Right renal cortex interstitium (tissue), 3 donors: ENCODE measurements at places on chromosomes 3 and 15. TPM values are rescaled to one million over a fixed set of nuclear protein-coding genes. Genes with fewer than 3 reads are reported as not detected.

Gene NGLY1
- 45.0 TPM for polyA plus RNA-seq

GRCh38 chr3:14802381-14802731 is 16.4 kb upstream of the FGD5 start:
- DNase-seq = no peak

Gene CYP1A2
- polyA plus RNA-seq = 0.18 TPM

- DNase-seq = no peak
Measured at GRCh38 chr15:84762840-84763572, 14.6 kb downstream of the ZNF592 start.

DNA sequence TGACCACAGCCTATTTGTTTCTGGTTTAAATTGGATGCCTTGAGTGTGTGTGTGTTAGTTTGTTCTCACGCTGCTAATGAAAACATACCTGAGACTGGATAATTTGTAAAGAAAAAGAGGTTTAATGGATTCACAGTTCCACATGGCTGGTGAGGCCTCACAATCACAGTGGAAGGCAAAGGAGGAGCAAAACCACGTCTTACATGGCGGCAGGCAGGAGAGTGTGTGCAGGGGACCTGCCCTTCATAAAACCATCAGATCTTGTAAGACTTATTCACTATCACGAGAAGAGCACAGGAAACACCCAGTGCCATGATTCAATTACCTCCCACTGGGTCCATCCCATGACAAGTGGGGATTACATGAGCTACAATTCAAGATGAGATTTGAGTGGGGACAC is 260.5 kb downstream of the WDR72 start:
- no peak for DNase-seq

GRCh38 chr15:37097144-37097919 is 3.0 kb downstream of the MEIS2 start:
- no peak for DNase-seq

DNA sequence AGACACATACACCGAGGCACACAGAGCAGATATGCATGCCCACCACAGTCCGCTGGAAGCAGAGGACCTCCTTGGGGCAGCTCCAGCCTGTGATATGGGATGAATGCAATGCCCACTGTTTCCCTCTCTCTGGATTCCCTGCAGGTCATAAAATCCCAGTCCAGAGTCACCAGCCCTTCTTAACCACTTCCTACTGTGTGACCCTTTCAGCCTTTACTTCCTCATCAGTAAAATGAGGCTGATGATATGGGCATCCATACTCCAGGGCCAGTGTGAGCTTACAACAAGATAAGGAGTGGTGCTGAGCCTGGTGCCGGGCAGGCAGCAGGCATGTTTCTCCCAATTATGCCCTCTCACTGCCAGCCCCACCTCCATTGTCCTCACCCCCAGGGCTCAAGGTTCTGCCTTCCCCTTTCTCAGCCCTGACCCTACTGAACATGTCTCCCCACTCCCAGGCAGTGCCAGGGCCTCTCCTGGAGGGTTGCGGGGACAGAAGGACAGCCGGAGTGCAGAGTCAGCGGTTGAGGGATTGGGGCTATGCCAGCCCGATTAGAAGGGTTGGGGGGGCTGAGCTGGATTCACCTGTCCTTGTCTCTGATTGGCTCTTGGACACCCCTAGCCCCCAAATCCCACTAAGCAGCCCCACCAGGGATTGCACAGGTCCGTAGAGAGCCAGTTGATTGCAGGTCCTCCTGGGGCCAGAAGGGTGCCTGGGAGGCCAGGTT is at the start of gene GNAT1:
Gene GNAT1 (plus strand): TSS at position 675 of the 725 bp plus-strand sequence. CDS start 116 bp downstream, outside the sequence.
- DNase-seq = no peak

DNA sequence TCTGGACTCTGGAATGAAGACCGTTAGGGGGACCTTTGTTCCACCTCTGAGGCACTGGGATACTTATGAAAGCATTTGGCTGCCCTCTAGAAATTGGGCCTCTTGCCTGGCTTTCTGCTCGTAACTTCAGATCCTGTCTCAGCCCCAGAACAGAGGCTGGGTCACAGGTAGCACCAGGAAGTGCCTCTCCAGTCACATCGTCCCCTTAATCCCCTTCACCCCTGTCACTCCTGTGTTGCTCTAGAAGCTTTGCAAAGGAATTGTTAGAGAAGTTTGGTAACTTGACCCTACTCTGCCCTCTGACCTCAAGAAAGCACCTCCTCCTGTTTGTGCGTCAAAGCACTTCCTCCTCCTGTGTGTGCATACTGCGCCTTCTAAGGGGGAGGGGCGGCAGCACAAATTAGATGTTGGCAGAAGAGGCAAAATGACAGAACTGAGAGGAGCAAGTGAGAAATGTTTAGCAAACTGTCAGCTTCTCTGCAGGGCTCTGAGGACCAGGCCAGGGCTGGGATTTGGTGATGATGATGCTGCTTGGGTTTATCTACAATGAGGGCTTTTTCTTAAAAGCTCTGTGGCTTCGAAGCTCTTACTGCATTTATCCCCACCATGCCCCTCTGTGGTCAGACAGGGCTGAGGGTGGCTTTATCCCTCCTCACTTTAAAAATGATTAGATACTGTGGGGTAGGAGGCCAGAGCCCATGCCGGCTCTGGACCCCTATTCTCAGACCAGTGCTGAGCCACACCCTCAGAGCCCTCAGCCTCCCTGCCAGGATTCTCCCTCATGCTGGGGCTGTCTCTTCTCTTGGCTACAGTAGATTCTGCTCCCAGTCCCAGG is 76.2 kb downstream of the LARS2 start:
- peak; percentile 41 for DNase-seq

- DNase-seq = no peak
Measured at GRCh38 chr15:77577366-77577950, 55.3 kb downstream of the LINGO1 start.

DNA sequence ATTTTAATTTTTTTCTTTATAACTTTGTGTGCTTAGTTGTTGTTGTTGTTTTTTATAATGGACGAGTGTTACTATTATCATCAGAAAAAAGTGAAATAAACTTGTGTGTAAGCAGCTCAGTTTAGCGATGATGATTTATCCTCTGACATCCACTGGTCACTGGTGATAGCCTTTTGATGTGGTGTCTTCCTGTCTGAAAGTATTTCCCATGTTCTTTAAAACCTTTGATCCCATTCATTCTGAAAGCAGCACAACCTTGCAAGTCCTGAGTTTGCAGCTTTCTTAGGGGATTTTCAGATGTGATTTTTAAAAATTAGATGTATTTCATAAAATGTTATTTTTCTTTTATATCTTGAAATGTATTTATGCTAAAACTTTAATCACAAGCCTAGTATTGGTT is 85.9 kb upstream of the ZPLD1 start:
- no peak for DNase-seq

Gene IGSF10
- polyA plus RNA-seq = 2.2 TPM

Gene C3orf22
- polyA plus RNA-seq = 0.11 TPM

- DNase-seq = no peak
Measured at GRCh38 chr3:42173307-42173706, 82.2 kb downstream of the TRAK1 start.

GRCh38 chr3:139694542-139694941 is 16.8 kb upstream of the NMNAT3 start:
- no peak for DNase-seq

DNA sequence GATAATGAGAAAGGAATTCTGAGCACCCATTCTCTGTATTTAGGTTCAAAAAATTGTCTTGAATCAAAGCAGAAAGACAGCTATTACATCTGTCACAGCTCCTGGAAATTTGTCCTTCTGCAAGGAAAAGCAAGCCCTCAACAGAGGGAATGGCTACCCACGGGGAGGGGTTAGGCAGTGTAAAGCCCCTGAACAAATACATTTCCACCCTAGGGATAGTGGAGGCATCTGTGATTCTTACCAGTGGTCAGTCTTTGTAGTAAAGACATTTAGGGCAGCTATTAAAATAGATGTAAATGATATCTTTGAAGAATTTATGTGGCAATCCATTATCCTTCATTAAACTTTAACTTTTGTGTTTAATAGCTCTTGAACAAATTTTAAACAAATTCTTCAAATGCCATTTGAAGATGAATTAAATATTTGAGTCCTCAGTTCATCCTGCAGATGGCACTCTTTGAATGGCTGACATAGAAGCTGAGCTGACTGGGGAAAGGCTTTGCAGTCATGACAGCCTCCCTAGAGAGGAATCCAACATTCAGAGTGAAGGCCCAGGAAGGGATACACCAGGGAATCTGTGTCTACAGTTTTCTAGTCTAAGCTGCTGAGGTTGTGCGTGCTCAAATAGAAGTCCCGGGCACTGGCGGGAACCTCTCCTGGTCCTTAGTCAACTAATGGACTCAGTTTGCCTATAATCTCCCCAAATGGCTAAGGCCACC is 359.7 kb upstream of the ROPN1 start:
- DNase-seq = peak; percentile 56

DNA sequence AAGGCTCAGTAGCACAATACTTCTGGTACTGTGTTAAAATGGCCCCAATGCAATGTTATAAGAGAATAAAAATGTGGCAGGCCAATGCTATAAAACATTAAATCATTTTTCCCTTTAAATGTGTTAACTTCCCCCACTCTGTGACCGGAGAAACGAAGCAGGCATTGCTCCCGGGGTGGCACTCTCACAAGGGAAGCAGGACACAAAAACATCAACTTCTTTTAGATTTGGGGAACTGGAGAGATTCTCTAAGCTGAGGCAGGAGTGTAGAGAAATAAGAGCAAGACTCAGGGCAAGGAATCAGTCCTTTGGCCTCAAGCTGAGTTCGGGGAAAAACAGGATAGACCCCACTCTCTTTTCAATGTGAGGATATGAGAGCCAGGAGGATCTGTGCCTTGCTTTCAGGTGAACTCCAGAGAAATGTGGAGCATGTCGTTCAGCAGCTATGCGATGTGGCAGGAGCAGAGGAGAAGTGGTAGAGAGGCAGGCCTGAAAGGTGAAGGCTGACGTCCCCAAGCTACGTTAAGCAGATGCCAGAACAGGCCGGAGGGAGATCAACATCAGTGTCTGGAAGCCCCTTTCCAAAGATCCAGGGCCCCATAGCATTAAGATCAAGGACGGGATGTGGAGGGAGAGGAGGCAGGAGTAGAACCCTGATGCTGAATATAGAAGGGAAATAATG is 160.2 kb downstream of the PLD1 start:
- no peak for DNase-seq
